ENCODE measurements at places on chromosomes 2 and 18.

GRCh38 chr2:237547841-237548416 is 18.4 kb upstream of the PRLH start:
- no peak for DNase-seq

GRCh38 chr2:43539436-43539835 is 56.4 kb downstream of the THADA start:
- no peak for DNase-seq

DNA sequence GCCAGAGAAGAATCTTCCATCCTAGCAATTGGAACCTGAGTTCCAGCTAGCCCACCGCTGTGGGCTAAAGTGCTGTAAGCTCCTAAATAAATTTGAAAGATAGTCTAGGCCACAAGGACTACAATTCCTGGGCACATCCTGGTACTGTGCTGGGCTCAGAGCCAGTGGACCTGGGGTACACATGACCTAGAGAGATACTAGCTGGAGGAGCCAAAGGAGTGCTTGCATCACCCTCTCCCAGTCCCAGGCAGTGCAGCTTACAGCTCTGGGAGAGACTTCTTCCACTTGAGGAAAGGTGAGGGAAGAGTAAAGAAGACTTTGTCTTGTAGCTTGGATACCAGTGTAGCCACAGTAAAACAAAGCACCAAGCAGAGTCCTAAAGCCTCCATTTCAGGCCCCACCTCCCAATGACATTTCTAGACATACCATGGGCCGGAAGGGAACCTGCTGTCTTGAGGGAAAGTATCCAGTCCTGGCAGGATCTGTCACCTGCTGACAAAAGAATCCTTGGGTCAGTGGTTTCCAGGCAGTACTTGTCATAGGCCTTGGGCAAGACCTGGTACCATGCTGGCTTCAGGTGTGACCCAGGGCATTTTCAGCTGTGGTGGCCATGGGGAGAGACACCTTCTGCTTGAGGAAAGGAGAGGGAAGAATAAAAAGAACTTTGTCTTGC is 89.5 kb downstream of the TMEM185B start:
- DNase-seq = no peak

DNA sequence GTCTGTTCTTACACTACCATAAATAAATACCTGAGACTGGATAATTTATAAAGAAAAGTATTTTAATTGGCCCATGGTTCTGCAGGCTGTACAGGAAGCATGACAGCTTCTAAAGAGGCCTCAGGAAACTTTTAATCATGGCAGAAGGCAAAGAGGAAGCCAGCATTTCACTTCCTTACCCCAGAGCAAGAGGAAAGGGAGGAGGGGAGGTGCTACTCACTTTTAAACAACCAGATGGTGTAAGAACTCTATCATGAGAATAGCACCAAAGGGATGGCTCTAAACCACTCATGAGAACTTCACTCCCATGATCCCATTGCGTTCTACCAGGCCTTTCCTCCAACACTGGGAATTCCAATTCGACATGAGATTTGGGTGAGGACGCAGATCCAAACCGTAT is 344.4 kb upstream of the SLC39A10 start:
- no peak for DNase-seq
